ENCODE measurements at places on chromosomes 13 and 19.
A peak's percentile ranks its signal among the peaks of the same experiment; 100 is the strongest.

DNA sequence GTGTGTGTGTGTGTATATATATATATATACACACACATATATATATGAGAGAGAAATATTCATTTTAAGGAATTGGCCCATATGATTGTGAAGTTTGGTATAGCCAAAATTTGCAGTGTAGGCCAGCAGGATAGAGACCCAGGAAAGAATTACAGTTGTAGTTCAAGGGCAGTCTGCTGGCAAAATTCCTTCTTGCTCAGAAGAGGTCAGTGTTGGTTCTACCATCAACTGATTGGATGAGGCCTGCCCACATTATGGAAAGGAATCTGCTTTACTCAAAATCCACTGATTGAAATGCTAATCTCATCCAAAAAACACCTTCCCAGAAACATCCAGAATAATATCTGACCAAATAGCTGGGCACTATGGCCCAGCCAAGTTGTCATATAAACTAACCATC is 24.0 kb downstream of the RNF6 start:
- no peak for DNase-seq

- no peak for DNase-seq
Measured at GRCh38 chr19:5152767-5153532, 184.0 kb downstream of the KDM4B start.

GRCh38 chr19:51047031-51047335 is 12.2 kb upstream of the KLK12 start:
- no peak for DNase-seq

DNA sequence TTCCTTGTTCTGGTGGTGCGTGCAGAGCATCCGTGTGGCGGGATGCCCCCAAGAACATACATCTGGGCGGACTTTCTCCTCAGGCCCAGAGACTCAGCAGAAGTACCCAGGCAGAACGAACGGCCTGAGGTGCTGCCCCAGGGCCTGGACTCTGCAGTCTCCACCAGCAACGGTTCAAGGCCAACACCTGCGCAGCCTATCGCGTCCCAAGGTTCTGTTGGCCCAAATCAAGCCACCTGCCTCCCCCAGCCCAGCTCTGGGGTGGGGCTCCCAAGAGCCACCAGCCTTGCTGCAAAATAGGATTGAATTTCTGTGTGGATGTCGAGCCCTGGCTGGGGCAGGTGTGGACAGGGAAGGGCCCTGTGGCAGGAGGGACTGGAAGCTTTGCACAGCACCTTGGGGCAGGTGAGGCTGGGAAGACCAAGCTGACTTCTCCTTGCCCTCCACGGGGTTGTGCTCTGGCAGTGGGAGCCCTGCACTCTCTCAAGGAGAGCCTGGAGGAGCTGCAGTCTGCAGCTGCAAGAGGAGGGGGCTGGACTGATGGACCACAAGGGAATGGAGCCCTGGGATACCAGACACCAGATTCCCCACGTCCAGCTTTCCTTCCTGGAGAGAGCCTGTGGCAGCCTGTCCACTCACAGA is 146.9 kb downstream of the ZNF536 start:
- DNase-seq, result no peak

GRCh38 chr13:20192158-20192835 is 441 bp downstream of the GJB2 start:
- DNase-seq, result peak; percentile 43

- no peak for DNase-seq
Measured at GRCh38 chr19:39341129-39341718, 997 bp upstream of the SAMD4B start.

DNA sequence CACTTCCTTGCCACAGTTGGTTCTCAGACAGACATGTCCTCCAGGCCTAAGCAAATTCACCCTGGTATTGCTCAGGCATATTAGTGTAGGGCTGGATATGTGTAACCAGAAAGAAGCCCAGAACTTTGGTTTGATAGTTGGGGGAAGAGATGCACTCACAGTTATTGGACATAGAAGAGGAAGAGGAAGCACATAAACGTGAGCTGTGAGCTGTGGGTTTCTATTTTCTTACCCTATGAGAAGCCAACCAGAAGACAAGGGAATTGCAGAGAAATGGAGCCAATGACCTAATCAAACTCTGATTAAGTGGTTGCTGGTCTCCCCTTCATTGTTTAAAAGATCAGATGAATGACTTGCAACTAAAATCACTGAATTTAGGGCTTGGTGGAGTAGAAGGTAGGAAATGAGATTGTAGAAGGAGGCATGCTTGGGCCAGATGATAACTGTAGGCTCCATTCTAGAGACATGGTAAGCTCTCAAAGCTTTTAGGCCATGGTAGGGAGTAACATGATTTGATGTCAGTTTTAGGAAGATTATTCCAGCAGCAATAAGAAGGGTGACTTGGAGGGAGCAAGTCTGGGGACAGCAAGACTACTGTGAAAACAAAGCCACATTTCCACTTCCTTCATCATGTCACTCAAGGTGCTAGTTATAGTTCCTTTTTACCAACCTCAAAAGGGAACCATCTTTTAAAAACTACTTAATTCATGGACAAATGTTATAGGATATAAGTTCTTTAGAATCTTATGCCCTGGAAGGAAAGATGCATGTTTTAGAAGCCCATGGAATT is 24.1 kb upstream of the WDFY2 start:
- no peak for DNase-seq

DNA sequence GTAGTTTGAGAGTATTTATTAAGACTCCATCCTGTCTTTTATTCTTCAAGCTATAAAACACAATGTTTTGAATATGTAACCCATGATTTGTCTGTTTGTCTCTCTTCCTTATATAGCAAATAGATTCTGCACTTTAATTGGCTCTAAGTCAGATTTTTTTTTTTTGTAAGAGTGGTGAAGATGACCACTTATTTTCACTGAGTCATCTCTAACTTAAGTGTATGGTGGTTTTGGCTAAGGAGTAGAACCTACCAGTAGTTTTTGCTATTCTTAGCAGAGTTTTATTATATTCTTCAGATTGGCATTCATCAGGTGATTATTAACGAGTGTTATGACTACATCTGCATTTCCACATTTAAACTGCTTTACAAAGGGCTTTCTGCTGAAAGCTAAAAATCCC is 194.7 kb downstream of the LMO7 start:
- no peak for DNase-seq

GRCh38 chr13:44410328-44410859 is 36.8 kb downstream of the SERP2 start:
- DNase-seq, result no peak

DNA sequence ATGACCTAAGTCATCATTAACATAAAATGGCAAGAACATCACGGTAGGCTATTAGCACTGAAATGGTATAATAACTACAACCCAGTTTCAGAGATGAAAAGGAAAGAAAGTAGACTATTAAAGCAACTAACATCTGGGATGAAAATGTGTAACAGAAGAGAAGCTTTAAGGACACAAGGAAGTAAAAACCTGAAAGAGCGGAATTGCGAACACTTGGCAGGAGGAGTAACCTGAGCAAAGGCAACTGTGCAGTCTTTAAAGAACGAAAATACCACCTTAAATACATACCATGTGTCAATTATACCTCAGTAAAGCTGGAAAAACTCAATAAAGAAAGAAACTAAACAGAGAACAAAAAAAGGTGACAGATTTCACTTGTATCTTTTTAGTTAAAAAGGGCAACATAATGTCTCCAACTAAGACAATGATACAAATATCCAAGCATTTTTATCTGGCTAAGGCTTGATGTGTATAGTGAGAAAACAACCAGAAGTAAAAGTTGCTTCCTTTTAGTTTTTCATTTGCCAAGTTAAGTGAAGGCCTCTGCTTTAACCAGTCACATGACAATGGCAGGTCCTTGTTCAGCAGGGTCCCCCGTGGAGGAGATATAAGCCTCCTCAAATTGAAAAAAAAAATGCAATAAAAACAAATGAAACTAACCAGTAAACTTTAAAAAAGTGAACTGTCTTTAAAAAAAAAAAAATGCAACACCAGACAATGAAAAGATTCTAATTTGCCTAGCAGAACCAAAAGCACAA is 11.6 kb downstream of the USP12 start:
- no peak for DNase-seq

- no peak for DNase-seq
Measured at GRCh38 chr19:4908781-4909155, 533 bp upstream of the UHRF1 start.

GRCh38 chr13:113747291-113747833 is 11.7 kb upstream of the TMEM255B start:
- DNase-seq, result no peak

DNA sequence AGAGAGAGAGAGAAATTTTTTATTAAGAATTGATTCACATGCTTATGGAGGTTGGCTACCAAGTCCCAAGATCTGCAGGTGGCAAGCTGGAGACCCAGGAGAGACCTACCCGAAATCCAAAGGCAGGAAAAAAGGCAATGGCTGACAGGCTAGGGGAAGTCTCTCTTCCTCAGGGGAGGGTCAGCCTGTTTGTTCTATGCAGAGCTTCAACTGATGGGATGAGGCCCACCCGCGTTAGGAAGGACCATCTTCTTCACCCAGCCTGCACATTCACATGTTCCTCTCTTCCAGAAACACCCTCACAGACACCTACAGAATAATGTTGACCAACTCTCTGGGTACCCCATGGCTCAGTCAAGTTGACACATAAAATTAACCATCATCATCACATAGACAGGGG is 65.3 kb upstream of the SERP2 start:
- no peak for DNase-seq

DNA sequence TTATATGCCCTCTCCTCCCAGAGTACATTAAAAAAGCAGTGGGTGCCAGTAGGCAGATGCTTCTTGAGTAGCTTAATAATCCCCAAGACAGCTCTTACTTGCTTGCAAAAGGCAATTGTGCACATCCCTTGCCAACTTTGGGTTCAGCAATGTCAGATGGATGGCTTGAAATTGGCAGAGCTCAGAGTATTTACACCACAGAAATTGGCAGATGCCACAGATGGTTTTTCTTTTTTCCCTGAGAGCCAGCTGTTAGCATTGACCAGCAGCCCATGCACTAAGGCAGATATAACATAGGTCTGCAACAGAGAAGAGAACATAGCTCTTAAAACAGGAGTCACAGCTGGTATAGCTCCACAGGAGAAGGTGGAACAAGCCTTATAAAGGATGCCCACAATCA is 18.4 kb upstream of the RNASEH2B start:
- DNase-seq, result no peak

DNA sequence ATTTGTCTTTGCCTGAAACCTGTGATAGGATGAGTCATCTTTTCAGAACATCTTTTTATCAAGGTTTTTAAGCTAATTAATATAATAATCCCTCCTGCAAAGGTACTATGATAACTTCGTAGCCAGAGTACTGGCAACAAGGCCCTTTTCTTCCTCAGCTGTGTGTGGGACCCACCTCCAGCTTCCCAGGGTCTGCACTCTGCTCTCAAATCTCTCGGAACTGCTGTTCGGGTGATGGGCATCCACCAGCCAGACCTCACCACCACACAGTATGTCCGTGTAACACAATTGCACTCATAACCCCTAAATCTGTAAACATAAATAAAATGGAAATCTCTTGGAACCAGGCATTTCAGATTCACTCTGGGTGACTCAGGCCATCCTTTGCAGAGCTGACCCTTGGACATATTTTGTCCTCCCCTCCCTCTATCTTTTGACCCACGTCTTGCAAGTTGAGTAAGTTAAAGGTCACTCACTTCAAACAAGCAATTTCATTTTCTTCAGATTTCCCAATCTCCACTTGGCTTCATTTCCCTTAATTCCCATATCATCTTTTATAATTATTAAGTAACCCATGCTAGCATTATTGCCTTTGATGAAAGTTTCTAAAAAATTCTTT is 29.5 kb downstream of the COL4A1 start:
- no peak for DNase-seq

GRCh38 chr13:20442798-20443381 is 82.8 kb downstream of the CRYL1 start:
- no peak for DNase-seq

- no peak for DNase-seq
Measured at GRCh38 chr19:31377736-31378135, 28.5 kb upstream of the TSHZ3 start.

DNA sequence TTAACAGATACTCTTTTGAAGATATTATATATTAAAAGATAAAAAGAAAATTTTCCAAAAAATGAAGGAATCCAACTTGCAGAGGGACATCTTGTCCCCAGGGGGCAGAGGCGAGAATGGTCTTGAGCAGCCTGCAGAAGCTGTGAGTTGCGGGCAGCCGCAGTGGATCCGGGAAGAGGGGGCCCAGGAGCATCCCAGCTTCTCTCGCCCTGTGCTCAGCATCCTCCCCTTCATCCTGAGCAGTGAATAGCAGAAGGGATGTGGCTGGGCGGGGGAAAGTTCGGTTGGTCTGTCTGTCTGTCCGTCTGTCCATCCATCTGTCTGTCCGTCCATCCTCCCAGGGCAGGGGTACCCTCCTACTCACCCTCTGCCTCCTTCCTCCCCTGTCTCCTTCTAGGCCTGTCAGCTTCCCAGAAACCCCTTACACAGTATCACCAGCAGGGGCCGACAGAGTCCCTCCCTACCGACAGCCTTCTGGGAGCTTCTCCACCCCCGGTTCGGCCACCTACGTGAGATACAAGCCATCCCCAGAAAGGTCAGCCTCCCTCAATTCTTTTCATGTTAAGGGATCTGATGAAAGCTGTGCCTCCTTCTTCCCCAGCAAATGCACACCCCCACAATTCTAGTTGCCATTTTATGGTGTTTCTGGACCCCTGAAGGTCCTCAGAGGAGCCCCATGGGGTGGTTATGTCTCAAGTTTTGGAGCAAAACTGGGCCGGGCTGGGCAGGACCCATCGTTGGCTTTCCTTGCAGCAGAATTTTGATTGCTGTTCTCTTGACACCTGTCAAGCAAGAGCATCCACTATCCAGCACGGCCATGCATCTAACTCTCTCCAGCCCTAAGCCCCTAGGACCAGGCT is 81.6 kb downstream of the DPF1 start:
- DNase-seq, result no peak

Measured in foreskin keratinocyte (primary cell).